ENCODE measurements at places on chromosomes 6 and 20.
A peak's percentile ranks its signal among the peaks of the same experiment; 100 is the strongest.

GRCh38 chr6:143575440-143575839 is 63.9 kb upstream of the FUCA2 start:
- DNase-seq, result peak; percentile 83

DNA sequence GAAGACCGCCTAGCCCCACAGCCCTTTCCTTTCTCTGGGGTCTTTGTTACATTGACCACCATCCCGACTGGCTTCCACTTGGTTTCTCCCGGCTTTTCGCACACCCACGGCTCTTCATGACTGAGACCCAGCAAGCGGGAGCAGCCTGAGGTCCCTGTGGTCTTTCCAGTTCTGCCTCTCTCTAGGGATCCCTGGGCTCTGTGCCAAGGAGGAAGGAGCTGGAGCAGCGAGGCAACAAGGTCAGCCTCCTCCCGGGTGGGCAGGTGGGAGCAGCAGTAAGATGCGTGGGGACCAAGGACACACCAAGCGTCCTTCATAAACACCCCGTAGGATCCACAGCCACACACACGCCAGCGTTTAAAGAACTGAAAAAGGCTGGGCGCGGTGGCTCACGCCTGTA is 29.6 kb upstream of the MRGBP start:
- DNase-seq, result no peak

DNA sequence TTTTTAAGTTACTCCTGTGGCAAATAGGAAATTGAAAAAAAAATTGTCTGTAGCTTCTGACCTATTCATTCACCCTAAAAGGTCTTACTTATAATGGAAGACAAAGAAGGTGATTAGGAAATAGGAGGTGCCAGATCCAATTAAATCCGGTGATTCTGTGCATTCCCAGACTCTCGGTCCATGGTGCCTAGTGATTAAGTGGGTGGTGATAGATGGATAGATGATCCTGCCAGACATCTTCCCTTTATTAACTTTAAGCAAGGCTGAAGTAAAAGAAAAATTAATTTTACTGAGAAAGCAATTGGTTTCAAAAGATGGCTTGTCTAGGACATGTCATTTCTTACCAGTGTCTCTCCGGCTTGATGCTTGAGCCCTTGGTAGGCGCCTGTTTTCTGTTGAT is 80.0 kb downstream of the SH3BGRL2 start:
- DNase-seq, result peak; percentile 77

GRCh38 chr6:82712826-82713225 is 349.2 kb downstream of the TPBG start:
- DNase-seq, result no peak

- DNase-seq, result no peak
Measured at GRCh38 chr6:154991207-154991606, 3.9 kb upstream of the TIAM2 start.

- DNase-seq, result no peak
Measured at GRCh38 chr6:129189266-129189665, 306.3 kb downstream of the LAMA2 start.

DNA sequence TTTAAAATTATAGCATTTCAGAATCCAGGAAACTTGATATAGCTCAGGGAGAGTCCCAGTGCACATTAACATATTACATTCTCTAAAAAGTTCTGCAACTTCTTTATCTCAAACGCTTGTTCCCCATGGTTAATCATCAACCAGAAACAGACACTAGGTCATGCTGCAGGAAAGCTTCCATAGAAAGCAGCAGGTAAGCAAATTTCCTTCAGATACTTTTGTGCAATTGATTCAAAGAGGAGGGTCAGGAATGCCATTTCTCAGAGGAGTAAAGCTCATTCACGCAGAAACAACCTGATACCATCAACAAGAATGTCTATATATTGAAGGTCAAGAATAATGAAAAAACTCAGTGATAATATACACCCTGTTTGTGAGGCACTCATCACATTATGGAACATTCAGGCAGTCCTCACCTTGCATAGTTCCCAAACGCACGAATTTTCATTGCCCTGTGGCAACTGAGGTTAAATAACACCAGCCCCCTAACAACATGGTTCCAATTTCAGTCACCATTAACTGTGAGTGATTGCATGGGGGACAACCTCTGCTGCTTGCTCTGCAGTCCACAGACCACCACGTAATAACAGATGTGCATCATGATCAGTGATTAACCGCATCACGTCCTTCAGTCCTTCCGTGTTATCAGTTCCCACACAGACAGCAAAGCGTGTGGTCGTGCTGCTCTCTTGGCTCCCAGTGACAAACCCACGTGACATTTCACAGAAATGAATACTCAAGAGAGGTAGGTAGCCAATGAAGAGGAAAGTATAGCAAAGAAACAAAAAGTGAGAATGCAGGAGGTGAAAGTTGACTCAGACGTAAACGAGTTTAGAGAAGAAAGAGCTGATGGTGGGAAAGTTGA is 95.7 kb downstream of the LY86 start:
- no peak for DNase-seq

- no peak for DNase-seq
Measured at GRCh38 chr20:60863548-60863947, 388.5 kb upstream of the CDH4 start.

GRCh38 chr6:167314180-167314821 is 10.6 kb upstream of the TTLL2 start:
- no peak for DNase-seq
